Activated CD4-positive, alpha-beta T cell treated with anti-CD3 and anti-CD28 coated beads, Interleukin-2, Interleukin-6, amounts not matched to agents 100 ng/mL and 50 ng/mL, durations not matched to agents 16 hours and 8 hours (primary cell): ENCODE measurements at places on chromosomes 6 and 20.

- DNase-seq: no peak
These were observed 581.6 kb downstream of the HAO1 start for GRCh38 chr20:7358670-7359069.

- no peak for DNase-seq
These were observed 211.4 kb downstream of the FOXC1 start for GRCh38 chr6:1821164-1821512.

DNA sequence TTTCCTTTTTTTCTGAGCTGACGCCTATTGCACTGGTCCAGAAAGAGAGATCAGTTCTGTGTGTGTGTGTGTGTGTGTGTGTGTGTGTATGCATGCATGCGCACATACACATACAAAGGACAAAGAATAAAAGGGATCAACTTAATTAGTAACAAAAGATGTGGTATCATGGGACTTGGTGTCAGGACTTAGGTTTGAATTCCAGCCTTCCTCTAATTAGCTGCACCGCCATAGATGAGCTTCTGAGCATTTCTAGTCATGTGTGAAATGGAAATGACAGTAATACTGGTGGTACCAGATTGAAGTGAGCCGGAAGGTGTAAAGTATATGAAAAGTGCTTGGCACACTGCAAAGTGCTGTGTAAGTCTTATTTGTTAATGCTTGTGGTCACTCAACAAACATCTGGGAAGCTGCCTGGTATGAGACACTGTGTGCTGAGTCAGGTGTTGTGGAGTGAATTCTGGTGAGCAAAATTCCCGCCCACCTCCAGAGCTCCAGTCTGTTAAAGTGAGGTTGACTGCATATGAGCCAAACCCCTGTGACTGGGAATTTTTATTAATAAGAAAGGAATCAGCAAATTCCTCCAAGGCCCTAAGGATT, 12.4 kb downstream of the DAAM2 start:
- DNase-seq: no peak

- peak; percentile 74 for DNase-seq
These were observed 89.2 kb downstream of the UST start for GRCh38 chr6:148835920-148836441.

GRCh38 chr20:22619272-22619671, 34.9 kb upstream of the FOXA2 start:
- DNase-seq: no peak

GRCh38 chr6:36120979-36121786, 9.1 kb upstream of the MAPK13 start:
- peak; percentile 61 for DNase-seq

GRCh38 chr20:53706466-53707370, 113.1 kb upstream of the ZNF217 start:
- DNase-seq: peak; percentile 57

GRCh38 chr6:15406452-15406851, 160.6 kb downstream of the JARID2 start:
- DNase-seq: no peak

DNA sequence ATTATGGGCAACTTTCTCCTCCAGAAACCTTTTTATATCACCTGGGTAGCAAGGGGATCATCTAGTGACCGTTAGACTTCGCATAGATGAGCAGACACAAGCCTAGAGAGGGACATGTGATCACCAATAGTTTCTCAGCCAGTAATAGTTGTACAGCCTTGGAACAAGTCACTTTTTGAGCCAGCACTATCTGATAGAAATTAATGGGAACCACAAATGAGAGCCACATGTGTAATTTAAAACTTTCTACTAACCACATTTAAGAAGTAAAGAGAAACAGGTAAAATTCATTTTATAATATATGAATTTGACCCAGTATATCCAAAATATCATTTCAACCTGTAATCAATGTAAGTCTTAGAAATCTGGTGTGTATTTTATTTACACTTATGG, 592 bp upstream of the CTNNBL1 start:
- DNase-seq: no peak

DNA sequence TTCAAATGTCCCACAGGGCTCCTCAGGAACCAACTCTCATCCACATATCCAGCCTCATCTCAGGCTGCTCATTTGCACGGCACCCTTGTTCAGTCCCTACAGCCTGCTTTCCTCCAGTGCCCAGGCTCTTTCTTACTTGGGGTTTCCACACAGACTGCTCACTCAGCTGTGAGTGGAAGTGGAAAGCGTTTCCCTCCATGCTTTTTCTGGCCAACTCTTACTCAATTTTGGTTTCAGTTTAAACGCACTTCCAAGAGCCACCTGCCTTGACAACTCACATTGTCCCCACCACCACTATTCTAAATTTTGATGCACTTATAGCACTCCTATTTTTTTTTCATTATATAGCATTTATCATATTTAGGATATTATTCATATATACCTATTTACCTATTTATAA, 367.1 kb downstream of the PKHD1 start:
- no peak for DNase-seq

DNA sequence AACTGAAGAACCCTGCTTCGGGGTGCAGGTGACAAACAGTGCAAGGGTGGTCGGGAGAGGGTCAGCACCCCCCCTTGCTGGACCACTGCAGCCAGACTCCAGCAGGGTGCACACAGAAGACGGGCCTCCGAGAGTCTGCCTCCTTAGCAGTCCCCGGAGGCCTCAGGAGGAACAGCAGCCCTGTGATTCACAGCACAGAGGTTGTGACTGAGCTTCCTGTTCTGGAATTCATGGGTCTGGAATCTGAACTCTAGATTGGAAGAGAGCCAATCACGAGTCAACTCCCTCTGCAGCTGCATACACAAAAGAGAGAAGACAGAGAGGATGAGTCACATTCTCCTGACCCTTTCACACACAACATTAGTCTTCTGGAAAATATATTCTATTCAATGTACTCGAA, 249.0 kb upstream of the OPRM1 start:
- no peak for DNase-seq

DNA sequence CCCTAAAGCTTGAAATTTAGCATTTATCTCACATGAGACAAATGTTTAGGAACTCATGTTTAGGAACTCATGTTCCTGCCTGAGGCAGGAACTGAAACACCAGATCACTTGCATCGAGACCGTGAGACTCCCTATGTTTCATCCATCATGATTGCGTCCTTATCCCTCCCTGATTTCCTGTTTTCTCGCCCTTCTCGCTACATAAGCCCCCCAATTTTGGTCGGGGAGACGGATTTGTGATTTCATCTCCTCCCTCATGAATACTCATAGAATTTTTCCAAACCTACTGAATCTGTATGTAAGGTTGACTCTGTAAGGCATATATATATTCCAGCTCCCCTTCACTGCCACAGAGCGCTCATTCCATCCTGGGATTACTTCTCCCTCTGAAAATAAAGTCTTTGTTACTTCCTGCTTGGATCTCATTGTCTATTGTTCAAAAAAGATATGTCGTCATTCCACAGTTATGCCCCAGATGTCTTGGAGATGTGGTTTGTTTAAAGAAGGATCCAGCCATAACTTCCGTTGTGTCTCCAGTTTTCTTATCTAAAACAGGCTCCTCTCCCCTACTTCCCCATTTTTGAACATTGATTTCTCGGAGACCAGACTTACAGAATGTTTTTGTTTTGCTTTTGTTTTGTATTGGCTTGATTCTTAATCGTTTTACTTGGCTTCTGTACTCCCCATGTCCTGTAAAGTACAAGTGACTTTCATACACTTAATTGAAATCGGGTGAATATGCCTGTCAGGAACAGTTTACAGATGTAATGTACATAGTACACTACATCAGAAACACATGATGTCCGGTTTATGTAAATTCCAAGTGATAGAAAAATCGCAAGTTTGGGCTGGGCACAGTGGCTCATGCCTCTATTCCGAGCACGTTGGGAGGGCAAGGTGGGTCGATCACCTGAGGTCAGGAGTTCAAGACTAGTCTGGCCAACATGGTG, 118.7 kb downstream of the HFE start:
- peak; percentile 34 for DNase-seq

GRCh38 chr6:169096388-169096787, 157.3 kb downstream of the THBS2 start:
- no peak for DNase-seq

- no peak for DNase-seq
These were observed 23.3 kb upstream of the SMIM26 start for GRCh38 chr20:18543932-18544331.

GRCh38 chr6:74551896-74552295, 654.0 kb downstream of the COL12A1 start:
- DNase-seq: no peak

DNA sequence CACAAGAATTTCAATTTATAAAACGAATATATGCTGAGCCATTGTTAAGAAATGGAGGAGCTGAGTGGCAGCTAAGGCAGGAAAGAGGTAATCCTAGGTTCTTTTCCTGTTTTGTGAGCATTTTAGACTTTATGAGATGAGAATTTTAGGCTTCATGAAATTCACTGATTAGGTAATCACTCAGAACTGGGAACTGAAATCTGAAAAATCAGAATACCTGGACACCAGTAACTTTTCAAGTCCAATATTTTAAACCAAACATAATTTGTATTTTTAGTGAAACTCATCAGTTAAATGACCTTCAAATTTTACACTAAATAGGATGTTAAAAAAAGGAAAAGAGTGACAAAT, 389.9 kb downstream of the HTR1B start:
- no peak for DNase-seq

DNA sequence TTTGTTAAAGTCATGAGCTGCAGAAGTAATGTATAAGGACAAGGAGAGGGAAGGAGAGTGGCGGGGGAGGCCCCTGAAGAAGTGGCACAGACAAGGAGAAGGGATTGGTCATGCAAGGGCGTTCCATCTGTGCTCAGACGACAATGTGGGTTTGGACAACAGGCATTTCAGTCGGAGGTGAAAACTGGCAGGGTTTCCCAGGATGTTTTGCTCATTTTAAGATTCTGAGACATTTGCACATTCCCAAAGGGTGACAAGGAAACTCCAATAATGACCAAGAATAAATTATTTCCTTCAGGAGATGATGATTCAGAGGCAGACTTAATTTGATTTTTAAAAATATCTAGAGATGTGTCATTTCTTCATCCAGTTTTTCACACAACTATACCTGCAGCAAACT, 181.8 kb downstream of the HIVEP2 start:
- no peak for DNase-seq

GRCh38 chr6:45946352-45946751, 69.3 kb downstream of the CLIC5 start:
- DNase-seq: no peak

GRCh38 chr6:145274083-145274482, 461.2 kb downstream of the EPM2A start:
- no peak for DNase-seq

- peak; percentile 48 for DNase-seq
These were observed 646.3 kb downstream of the UTRN start for GRCh38 chr6:144931172-144932035.

- DNase-seq: no peak
These were observed 92.1 kb downstream of the FYN start for GRCh38 chr6:111781041-111781708.

- DNase-seq: peak; percentile 71
These were observed 50.9 kb upstream of the DACT2 start for GRCh38 chr6:168370310-168370991.

DNA sequence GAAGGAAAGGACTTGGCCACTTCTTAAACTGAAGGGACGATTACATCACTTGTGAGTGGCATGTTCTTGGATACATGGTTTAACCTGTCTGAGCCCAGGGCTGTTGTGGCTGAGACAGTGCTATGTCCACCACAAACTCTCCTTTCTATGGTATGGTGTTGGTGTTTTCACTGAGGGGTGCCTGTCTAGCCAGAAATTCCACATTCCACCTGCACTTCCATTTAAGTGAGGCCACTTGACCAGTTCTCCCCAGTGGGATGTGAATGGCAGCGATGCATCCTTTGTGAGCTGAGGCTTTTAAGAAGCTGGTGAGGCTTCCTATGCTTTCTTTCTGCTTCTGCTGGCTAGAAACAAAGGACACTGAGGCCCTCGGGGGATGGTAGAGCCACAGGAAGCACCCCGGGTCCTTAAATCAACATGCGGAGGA, 151.4 kb upstream of the CHD6 start:
- no peak for DNase-seq
